Ascending aorta (tissue), 2 donors: ENCODE measurements at places on chromosomes 3 and 15.

- H3K27ac ChIP-seq: no peak overlapping the region
- H3K4me3 ChIP-seq: no peak overlapping the region
- H3K27me3 ChIP-seq: no peaks in the 10 kb centered on the region
Measured at GRCh38 chr3:149705416-149705815, 46.9 kb downstream of the COMMD2 start.

DNA sequence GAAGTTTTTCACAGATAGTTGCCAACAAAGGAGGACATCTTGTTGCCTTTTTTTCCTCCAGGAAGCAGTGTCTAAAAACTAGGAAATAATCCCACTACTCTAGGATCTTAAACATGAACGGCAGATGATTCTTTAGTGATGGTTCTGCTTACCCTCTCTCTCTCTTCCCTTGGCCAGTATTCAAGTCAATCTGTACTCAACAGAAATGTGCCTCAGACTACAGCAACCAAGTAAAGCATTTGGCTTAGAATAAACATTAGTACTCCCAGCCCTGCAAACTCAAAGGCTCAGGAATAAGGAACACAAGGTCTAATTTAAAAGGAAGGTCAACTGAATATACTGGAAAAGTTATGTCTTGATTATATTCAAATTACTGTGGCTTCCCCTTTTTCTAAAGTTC is 8.7 kb downstream of the NPTN start:
- no peak for DNase-seq
- no peak overlapping the region for H3K27ac ChIP-seq
- peaks cover 4% of the 10 kb centered on the region for H3K4me1 ChIP-seq
- no peak overlapping the region for H3K4me3 ChIP-seq
- no peaks in the 10 kb centered on the region for H3K27me3 ChIP-seq

- H3K27me3 ChIP-seq: no peaks in the 10 kb centered on the region
- no peaks in the 10 kb centered on the region for H3K36me3 ChIP-seq
- no peak overlapping the region for H3K27ac ChIP-seq
- no peak for DNase-seq
- H3K4me3 ChIP-seq: no peak overlapping the region
Measured at GRCh38 chr15:69067296-69067695, 52.8 kb downstream of the NOX5 start.

DNA sequence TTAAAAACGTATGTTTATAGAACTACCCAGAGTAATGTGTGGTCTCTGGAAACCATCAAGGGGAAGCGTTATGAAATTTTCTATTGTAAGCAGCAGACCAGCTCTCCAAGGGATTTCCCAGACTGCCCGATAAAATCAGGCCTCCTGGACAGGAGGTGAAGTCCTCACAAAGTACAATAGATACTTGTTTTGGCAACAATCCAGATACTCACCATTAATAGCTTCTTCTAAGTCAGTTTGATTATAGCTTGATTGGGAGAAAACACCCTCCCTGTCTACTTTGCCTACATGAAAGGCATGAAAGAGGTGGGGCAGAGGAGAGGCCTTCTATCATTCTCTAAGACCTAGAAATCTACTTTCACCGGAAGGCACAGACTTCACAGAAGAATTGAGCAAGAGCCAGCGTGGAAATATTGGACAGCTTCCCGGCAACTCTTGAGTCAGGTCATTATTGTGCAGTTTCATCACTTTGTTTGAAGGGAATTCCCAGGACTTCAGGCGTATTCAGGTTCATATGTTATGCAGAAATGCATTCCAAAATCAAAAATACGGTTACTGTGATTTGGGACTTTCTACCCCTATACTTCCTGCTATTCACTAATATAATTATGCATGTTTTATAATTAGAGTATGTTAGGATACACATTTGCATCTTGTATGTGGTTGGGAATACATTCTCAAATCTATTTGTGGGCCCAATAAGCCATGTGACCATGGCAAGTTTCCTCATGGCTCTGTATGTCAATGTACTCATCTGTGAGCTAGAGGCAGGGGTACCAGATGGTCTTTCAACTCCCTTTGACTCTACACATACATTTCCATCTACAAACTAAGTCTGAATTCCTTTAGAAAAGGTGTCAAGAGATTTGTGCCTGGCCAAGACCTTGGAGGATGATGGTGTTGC is 103.5 kb downstream of the CD47 start:
- no peak overlapping the region for H3K4me3 ChIP-seq
- H3K27me3 ChIP-seq: no peaks in the 10 kb centered on the region
- H3K36me3 ChIP-seq: no peaks in the 10 kb centered on the region
- no peak for DNase-seq
- H3K27ac ChIP-seq: peak overlapping the region; percentile 44
- H3K4me1 ChIP-seq: peaks cover 17% of the 10 kb centered on the region

- no peaks in the 10 kb centered on the region for H3K36me3 ChIP-seq
- H3K27ac ChIP-seq: no peak overlapping the region
- no peaks in the 10 kb centered on the region for H3K4me1 ChIP-seq
- no peak overlapping the region for H3K4me3 ChIP-seq
Measured at GRCh38 chr3:157317895-157318294, 118.8 kb upstream of the PTX3 start.

DNA sequence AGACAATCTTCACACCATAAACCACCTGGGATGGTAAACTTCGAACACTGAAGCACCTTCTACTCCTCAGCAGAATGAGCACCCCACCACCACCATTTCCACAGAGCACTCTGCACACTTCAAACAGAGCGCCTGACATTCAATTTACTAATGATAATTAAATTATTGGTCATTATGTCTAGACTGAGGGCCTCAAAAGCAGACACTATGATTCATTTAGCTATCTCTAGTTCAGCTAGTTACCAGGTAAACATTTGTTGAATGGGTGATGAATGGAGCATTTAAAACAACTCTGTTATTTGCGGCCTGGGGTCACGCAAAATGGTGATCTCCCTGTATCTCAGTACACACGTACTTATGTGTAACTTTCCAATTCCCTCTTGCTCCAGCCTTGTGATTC is 40.9 kb downstream of the ACAP2 start:
- H3K36me3 ChIP-seq: no peaks in the 10 kb centered on the region
- H3K27me3 ChIP-seq: no peaks in the 10 kb centered on the region
- no peak for DNase-seq
- H3K27ac ChIP-seq: no peak overlapping the region
- H3K4me1 ChIP-seq: no peaks in the 10 kb centered on the region
- no peak overlapping the region for H3K4me3 ChIP-seq

- peaks cover 97% of the 10 kb centered on the region for H3K36me3 ChIP-seq
- no peaks in the 10 kb centered on the region for H3K27me3 ChIP-seq
- peaks cover 22% of the 10 kb centered on the region for H3K4me1 ChIP-seq
- H3K27ac ChIP-seq: peak overlapping the region; percentile 49
Measured at GRCh38 chr3:99852851-99853250, 35.2 kb downstream of the CMSS1 start.

DNA sequence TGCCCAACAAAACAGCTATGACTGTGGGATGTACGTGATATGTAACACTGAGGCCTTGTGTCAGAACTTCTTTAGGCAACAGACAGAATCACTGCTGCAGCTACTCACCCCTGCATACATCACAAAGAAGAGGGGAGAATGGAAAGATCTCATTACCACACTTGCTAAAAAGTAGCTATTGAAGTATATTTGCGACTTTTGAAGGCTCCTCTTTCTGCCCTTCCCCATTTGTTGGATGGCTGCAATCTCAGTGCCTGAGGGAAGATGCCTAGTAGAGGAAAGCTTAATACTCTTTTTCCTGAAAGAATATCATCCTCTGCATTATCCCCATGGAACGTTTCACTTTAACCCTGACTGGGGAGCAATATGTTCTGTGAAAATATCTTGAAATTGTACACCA is 21.9 kb downstream of the SENP8 start:
- H3K27me3 ChIP-seq: no peaks in the 10 kb centered on the region
- H3K36me3 ChIP-seq: no peaks in the 10 kb centered on the region
- no peak for DNase-seq

DNA sequence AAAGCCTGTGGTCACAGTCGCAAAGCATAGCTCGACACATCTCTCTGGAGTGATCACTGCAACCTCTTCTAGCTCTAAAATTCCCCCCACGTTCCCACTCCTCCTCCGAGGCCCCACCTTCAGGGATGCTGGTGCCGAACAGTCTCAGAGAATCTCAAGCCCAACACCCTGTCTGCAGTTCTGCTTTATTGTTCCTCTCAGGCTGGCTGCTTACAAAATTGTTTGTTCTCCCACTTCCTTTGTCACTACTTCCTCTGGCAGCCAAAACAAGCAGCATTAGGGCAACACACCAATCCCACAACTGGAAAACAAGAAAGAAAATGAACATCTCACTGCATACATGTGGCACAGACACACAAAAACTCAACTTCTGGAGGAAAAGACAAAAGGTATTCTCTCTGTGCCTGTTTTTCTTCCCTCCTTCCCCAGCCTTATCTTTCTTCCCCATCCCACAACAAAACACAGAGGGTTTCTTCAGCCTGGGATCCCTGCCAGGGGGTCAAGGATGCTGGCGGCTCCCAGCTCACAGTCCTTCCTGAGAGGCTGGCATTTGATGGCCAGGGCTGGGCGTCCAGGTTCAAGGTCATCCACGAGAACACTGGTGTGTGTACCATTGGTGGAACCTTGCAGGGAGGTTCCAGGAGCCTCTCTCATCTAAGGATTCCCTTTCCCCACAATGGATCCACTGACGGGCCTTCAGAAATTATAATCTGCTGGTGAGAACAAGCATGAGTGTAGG is 108.4 kb downstream of the TMCO5A start:
- no peaks in the 10 kb centered on the region for H3K27me3 ChIP-seq
- H3K36me3 ChIP-seq: no peaks in the 10 kb centered on the region
- no peak overlapping the region for H3K27ac ChIP-seq
- no peak for DNase-seq

DNA sequence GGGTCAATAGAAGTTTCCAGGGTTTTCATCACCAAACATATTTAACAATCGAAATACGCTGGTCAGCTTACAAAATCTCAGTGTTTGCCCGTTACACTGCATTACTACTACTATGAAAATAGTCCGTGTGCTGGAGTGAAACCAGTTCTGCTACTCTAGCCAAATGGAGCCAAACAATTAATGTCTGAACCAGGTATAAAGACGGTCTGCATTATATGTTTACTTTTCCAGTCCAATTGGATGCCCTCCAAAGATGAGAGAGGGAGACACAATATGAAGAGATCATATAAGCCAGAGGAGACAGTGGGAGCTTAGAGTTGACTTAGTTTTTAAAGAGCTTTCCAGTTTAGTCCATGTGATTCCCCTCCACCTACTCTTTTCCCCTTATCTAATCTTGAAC is 6.3 kb upstream of the DUT start:
- no peak for DNase-seq
- no peaks in the 10 kb centered on the region for H3K36me3 ChIP-seq
- H3K27ac ChIP-seq: no peak overlapping the region
- H3K4me1 ChIP-seq: no peaks in the 10 kb centered on the region

DNA sequence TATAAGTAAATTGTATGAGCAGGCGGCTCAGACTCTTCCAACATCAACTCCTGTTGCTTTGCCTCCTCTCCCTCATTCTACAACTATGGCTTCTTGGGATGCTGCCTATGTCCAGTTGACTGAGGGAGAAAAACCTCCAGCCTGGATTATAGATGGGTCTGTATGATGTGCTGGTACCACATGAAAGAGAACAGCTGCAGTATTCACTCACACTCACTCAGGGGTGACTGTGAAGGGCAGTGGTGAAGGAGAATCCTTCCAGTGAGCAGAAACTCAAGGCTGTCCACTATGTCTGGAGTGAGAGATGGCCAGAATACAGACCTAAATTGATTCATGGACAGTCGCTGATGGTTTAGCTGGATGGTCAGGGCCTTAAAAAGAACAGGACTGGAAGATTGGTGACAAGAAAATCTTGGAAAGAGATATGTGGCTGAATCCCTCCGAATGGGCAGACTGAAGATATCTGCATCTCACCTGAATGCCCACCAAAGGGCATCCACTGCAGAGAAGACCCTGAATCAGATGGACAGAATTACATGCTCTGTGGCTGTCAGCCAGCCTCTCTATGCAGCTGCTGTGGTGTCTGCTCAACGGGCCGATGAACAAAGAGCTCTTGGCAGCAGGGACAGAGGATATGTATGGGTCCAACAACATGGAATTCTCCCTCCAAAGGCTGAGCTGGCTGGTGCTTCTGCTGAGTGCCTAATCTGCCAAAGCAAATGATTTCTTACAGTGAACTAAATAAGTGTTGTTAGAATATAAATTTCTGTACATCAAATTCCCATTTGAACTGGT is 1.9 kb upstream of the BCL2L10 start:
- H3K27me3 ChIP-seq: no peaks in the 10 kb centered on the region
- H3K4me3 ChIP-seq: no peak overlapping the region
- no peaks in the 10 kb centered on the region for H3K36me3 ChIP-seq
- no peak overlapping the region for H3K27ac ChIP-seq
- no peak for DNase-seq

DNA sequence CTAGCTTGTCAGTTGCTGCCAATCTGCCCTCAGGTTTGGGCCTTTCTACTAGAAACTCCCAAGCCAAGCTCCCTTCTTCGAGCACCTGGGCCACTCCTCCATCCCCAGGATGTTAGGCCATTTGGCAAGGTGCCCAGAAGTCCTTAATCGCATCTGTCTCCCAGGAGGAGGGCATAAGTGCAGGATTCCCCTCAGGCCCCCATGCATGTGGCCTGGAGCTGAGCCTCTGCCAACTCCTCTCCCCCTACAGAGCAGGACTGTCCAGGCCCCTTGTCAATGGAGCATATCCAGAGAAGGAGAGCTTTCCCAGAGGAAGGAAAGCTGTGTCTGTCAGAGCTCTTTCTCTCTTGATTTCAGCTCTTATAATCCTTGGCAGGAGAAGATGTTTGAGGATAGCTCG is 182.6 kb upstream of the ROPN1 start:
- H3K4me1 ChIP-seq: no peaks in the 10 kb centered on the region
- H3K36me3 ChIP-seq: no peaks in the 10 kb centered on the region
- H3K27ac ChIP-seq: peak overlapping the region; percentile 20
- H3K4me3 ChIP-seq: no peak overlapping the region

- H3K36me3 ChIP-seq: no peaks in the 10 kb centered on the region
- peak overlapping the region; percentile 69 for H3K27ac ChIP-seq
- no peaks in the 10 kb centered on the region for H3K4me1 ChIP-seq
- no peak overlapping the region for H3K4me3 ChIP-seq
- H3K27me3 ChIP-seq: no peaks in the 10 kb centered on the region
Measured at GRCh38 chr3:148975696-148976095, 15.6 kb upstream of the GYG1 start.
